ENCODE measurements at places on chromosomes 2 and 18.

DNA sequence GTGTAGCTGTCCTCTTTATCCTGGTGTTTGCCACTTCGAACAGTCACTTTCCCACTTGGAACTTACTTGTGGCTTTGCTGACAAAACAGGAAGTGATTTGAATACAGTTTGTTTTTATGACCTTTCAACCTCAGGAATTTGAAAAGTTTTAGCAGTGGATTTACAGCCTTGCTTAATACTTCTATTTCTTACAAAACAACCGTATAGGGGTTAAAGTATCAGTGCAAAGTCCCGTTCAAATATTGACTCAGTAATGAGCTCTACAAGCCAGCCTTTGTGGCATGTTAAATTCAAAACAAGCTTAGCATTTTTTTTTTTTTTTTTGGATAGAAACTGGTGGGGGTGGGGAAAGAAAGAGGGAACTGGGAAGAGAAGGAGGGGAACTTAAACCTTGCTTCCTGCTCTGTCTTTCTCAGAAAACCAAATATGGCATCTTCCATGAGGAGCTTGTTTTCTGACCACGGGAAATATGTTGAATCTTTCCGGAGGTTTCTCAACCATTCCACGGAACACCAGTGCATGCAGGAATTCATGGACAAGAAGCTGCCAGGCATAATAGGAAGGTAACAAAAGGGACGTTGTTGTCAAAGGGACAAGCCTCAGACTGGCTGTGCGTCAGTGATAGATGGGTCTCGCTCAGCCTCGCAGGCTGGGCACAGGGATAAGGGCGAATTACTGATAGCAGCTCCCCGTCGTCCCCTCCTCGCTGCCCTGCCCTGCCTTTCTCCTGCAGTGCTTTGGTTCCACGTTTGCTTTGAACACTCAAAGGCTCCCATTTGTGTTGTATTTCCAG lies at the start of gene HNMT:
Gene HNMT (plus strand): TSS at position 408 of the 793 bp plus-strand sequence. CDS start 19 bp downstream, at position 427.
- peak; percentile 51 for DNase-seq

DNA sequence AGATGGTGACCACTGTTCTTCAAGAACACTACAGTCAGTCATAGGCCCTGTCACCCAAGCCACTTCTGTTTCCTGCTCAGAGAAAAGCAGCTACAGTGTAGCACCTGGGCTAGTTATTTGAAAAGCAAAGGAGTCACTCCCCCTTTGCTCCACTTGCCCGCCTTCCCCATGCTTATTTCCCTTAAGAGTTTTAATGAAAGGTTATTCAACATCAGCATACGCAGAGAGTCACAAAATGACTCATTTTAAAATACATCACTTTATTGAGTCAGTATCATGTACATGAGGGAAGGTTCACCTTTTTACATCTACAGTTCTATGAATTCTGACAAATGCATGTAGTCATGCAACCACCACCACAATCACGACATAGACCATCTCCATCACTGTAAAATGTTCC lies 71.3 kb downstream of the TNFRSF11A start:
- DNase-seq = no peak

DNA sequence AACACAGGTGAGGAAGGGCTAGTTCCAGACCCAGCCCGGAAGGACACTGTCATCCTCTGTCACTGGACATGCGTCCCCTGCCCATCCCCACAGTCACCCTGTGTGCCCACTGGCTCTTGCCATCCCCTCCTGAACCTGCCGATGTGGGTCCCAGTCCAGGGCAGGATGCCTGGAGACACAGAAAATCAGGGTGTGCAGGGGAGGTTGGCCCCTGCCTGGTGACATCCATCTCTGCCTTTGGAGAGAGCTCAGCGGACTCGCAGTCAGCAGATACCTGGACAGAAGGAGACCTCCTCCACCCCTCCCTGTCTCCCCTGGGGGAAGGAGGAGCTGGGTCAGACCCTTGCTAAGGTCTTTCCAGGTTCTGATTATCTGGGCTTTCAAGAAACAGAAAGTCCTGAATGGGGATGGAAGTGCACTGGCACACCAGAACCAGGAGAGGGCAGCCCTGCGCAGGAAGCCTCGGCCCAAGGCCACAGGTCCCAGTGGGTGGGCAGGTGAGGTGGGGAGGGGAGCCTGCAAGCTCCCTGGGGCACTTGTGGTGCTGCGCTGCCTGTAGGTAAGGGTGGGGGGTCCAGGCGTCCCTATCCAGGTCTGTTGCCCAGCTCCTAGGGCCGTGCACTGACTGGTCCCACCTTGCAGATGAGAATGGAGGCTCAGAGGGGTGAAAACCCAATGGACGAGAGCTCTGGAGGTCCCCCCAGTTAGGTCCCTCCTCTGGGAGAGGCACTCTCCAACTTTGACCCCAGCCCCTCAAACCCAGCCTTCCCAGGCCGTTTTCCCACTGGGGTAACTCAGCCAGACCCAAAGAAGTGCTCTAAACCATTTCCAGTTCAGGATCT lies 9.7 kb upstream of the OTOS start:
- DNase-seq = no peak

GRCh38 chr2:139992078-139992477 lies 1211.9 kb upstream of the NXPH2 start:
- DNase-seq = no peak

DNA sequence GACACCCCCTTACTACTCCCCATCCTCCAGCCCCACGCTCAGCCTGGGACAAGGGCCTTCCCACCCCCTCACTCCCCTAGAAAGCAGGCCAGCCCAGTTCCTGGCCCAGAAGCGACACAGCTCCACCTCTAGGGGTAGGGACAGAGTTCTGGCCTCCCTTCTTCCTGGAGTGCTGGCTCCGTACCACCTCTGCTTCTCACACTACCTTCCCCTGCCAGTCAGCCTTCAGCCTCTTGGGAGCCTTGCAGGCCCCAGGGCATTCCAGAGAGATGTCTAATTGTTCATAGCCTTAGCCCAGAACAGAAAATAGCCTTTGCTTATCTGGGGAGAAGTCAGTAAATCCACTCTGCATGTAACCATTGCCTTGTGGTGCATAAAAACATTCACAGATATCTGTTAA lies 13.1 kb upstream of the CATIP start:
- no peak for DNase-seq

- DNase-seq = no peak
These were observed 190.1 kb upstream of the SLC35G4 start for GRCh38 chr18:11419338-11419737.

- no peak for DNase-seq
These were observed 1.2 kb downstream of the ANKMY1 start for GRCh38 chr2:240556553-240557100.

GRCh38 chr2:67865917-67866316 lies 196.9 kb downstream of the C1D start:
- no peak for DNase-seq

DNA sequence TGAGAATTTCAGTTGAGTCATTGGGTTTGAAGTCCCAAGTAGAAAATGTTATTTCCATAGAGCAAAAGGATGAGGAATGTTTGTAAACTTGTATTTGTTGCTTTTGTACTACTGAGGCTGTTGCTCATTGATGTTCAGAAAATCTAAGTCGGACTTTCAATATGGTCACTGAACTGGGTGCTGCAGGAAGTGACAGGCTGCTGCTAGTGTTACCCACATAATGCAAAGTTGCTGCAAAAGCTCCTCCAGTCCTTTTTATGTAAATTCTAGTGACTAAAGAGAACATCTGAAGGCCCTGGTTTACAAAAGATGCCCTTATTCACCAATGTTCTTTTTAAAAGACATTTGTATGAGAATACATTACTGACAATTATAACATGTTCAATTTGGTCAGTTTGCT lies 131.1 kb upstream of the FAM98A start:
- DNase-seq = no peak

- no peak for DNase-seq
These were observed 6.3 kb downstream of the SGPP2 start for GRCh38 chr2:222430681-222431080.

GRCh38 chr2:29367986-29368658 lies 252.9 kb downstream of the CLIP4 start:
- DNase-seq = no peak
